T-helper 22 cell (primary cell): ENCODE measurements at places on chromosomes 5 and 9.

- DNase-seq = no peak
These were observed 77.0 kb downstream of the IQGAP2 start for GRCh38 chr5:76479973-76480667.

- DNase-seq = no peak
These were observed 60.2 kb downstream of the NRG2 start for GRCh38 chr5:139982975-139983240.

- no peak for DNase-seq
These were observed 20.4 kb downstream of the PDE8B start for GRCh38 chr5:77230727-77231470.

GRCh38 chr9:87540444-87541105, 42.9 kb downstream of the DAPK1 start:
- DNase-seq = no peak

GRCh38 chr5:132962429-132963021, 909 bp downstream of the AFF4 start:
- no peak for DNase-seq

GRCh38 chr5:112635771-112636731, 101.6 kb upstream of the APC start:
- DNase-seq = no peak

GRCh38 chr5:146646441-146646840, 130.5 kb upstream of the GPR151 start:
- DNase-seq = no peak

GRCh38 chr5:143440448-143441115, 37.1 kb upstream of the NR3C1 start:
- DNase-seq = no peak

DNA sequence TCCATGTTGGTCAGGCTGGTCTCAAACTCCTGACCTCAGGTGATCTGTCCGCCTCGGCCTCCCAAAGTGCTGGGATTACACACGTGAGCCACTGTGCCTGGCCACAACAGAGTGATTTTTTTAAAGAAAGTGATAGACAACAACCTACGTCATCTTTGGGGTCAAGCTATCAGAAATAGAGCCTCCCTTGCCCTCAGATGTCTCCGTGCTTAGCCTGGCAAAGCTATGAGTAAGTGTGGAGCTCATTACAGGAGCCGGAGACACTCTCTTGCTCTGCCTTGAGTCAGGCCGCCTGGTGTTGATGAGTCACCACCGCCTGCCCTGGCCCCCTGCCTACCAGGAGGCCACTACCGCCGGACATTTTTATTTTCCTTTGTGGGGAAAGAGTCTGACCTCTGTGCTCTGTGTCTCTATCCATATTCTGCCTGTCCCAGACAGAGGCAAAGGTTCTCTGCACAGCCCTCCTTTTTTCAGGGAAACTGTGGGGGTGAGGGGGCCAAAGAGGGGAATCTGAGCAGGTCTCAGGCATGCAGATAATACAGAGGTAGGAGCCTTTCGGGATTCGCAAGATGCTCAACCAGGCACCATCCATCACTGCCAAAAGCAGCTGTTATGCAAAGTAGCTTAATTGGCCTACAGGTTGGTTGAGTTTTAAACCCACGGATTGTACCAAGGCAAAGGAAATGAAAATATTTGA, 123.7 kb upstream of the CPEB4 start:
- no peak for DNase-seq

GRCh38 chr5:64502196-64502595, 3.6 kb upstream of the RGS7BP start:
- DNase-seq = no peak

- no peak for DNase-seq
These were observed 276.0 kb upstream of the RGMB start for GRCh38 chr5:98497418-98497817.

- DNase-seq = no peak
These were observed 7.5 kb downstream of the ALDOB start for GRCh38 chr9:101427957-101428655.

DNA sequence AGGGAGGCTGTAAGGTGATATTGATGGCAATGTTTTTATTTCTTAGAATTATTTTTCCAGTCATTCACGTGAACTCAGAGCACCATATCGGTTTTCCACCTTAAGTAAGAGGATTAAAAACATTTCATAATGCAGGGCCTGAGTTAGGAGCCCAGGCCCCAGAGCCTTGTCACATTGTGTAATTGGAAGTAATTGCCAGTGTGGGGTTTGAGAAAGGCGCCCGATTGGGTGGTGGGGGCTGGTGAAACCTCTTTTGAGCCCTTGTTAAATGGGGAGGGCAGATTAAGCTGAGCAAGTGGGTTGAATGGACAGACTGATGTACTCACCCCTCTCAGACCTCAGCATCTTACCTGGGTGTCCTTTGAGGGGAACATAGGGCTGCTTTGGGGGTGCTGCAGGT, 116.7 kb upstream of the PITX1 start:
- DNase-seq = no peak

GRCh38 chr9:18837402-18837801, 195.6 kb downstream of the SAXO1 start:
- DNase-seq = no peak
